Activated CD4-positive, CD25-positive, alpha-beta regulatory T cell treated with anti-CD3 and anti-CD28 coated beads, Interleukin-2, amount 50 U/mL, for 72 hours (primary cell): ENCODE measurements at places on chromosomes 11 and 22.

DNA sequence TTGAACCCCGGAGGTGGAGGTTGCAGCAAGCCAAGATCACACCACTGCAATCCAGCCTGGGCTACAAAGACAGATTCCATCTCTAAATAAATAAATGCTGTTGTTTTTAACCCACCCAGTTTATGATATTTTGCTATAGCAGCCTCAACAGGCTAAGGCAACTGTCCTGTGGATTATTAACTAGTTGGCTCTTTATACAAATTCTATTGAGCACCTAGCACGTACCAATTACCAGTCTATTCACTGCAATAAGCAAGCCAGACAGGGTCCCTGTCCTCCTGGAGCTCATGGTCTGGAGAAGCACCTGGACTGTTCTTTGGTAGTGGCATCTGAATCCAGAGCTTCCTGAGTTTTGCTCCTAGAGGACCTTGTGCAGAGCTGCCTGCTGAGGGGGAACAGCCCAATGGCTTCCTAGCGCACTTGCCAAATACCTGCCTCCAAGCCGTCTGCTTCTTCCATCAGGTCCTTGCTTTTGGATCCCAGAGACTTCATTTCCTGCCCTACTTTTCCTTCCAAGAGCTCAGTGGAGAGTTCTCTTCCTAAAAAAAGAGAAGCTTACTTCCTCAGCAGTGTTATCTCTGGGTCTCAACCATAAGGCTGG lies 49.9 kb upstream of the MICAL2 start:
- DNase-seq = no peak

GRCh38 chr22:31046539-31047226 lies 34.4 kb upstream of the SMTN start:
- DNase-seq = no peak

GRCh38 chr11:9096427-9096826 lies 5.0 kb upstream of the SCUBE2 start:
- DNase-seq = no peak

DNA sequence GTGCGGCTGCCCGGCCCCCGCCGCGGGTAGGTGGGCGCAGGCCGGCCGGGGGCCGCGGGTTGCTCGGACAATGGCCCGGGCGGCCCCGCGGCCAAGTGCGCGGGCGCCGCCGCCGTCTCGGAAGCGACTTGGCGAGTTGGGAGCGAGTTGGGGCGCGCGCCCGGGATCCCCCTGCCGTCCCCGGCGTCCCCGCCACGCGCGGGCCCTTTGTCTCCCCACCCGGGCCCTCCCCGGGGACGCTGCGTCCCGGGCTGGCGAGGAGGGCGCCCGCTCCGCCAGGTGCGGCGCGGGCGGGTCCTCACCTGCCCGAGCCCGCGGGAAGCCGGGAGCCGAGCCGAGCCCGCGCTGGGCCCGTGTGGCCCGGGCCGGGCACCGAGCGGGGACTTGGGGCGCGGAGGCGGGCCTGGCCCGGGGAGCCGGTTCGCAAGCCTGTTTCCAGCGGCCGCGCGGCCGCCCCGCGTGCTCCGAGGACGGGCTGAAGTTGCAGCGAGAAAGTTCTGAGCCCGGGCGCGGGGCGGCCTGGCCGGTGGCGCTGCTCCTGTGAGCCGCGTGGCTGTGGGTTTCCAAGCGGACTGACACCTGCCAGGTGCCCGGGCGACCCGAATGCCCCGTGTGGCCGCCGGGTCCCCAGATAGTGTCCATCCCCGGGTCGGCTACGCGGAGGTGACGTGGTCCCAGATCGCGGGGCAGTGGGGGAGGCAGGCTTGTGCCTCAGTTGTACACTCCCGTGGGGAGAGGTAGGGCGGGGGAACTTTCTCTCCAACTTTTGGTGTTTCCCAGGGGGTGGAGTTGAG lies 586 bp downstream of the LRP5 start:
- no peak for DNase-seq

DNA sequence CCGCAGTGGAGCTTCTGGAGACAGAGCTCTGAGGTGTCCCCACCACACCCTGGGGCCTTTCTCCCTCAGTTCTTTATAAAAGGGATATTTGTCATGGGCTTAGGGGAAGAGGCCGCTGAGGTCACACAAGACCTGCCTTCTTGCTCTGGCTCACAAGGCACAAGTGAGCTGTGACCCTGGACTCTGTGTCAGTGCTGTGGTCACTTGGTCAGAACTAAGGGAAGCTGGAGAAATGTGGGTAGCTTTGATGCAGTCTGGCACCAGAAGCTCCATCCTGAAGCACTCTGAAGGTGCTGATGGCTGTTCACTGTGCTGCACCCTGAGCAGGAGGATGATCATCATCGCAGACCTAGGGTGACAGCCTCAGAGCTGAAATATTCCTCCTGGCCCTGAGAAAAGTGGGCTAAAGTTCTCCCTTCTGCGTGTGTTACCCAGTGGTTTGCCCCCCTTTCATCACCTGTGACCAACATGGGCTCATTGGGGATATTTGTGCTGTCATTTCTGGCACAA lies 28.1 kb upstream of the VPREB1 start:
- no peak for DNase-seq

DNA sequence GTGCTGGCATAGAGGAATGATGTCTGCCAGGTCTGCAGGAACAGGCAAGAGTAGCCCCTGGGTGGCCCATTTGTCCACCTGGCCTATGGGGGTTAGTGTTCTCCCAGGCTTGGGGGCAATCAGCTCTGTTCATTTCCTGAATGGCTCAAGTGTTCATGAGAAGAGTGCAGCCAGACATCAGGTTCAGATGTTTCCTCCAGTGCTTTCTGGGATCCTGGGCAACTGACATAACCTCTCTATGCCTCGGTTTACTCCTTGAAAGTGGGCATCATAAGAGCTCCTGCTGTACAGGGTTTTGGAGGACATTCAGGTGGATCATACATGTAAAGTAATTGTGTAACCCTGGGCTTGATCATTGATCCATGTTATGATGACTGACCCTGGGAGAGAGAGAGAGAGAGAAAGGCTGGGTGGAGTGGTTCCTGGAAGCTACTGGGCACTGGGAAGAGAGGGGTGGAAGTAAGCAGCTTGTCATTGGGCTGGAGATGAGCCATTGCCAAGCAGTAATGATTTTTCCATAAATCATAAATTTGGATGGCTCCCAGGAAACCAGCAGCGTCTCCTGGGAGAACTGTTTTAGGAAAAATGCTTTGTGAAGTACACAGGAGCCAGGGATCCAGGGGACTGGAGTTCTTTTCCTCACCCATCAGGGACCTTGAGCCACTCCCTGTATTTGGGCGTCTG lies 30.2 kb upstream of the ACCSL start:
- no peak for DNase-seq

GRCh38 chr11:115699733-115700132 lies 195.5 kb upstream of the CADM1 start:
- DNase-seq = no peak

- DNase-seq = no peak
These were observed 51.3 kb upstream of the SCUBE2 start for GRCh38 chr11:9142732-9143131.

DNA sequence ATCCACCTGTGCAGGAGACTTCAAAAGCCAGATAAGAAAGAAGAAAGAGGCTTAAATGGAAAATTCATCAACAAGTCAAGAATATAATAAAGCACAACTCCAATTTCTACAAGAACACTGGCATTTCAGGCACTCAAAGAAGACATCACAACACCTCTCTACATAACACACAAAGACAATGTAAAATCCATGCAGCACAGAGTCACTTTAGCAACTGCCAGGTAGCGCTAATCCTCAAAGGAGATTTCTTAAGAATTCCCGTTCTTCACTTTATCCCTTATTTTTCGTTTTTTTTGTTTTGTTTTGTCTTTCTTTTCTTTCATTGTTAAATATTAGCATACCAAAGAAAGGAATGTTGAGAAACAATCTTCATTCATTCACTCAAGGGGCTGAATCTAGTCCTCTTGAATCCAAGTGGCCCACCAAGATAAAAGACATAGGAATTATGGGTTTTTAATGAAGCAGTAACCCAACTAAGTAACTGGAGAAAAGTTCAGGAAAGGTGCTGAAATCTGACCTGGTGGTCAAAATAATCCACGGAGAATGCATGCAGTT lies 95.0 kb downstream of the CADM1 start:
- no peak for DNase-seq

- DNase-seq = no peak
These were observed 132.5 kb downstream of the ADAMTS15 start for GRCh38 chr11:130580891-130581492.

GRCh38 chr11:44071157-44071556 lies 5.1 kb downstream of the ACCS start:
- DNase-seq = no peak

GRCh38 chr11:9760193-9760575 lies 96.3 kb downstream of the SWAP70 start:
- DNase-seq = no peak

GRCh38 chr11:2853997-2854560 lies 31.5 kb downstream of the CDKN1C start:
- no peak for DNase-seq

- no peak for DNase-seq
These were observed 9.3 kb downstream of the RPL3 start for GRCh38 chr22:39309881-39310714.

DNA sequence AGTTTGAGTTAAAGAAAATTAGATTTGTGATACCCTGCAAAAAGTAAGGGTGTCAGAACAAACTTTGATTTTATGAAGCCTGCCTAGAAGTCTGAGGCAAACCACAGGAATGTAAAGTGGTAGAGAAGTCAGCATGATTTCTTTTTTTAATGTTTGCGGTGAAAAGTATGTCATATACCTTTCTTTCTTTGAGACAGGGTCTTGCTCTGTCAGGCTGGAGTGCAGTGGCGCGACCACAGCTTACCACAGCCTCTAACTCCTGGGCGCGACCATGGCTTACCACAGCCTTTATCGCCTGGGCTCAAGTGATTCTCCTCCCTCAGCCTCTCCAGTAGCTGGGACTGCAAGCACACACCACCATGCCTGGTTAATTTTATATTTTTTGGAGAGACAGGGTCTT lies 4.7 kb downstream of the API5 start:
- DNase-seq = no peak

GRCh38 chr11:22786475-22786874 lies 43.1 kb downstream of the SVIP start:
- no peak for DNase-seq

GRCh38 chr11:121557348-121557747 lies 104.6 kb upstream of the SORL1-AS1 start:
- DNase-seq = no peak

GRCh38 chr11:113675003-113675561 lies 31.0 kb downstream of the TMPRSS5 start:
- DNase-seq = no peak

DNA sequence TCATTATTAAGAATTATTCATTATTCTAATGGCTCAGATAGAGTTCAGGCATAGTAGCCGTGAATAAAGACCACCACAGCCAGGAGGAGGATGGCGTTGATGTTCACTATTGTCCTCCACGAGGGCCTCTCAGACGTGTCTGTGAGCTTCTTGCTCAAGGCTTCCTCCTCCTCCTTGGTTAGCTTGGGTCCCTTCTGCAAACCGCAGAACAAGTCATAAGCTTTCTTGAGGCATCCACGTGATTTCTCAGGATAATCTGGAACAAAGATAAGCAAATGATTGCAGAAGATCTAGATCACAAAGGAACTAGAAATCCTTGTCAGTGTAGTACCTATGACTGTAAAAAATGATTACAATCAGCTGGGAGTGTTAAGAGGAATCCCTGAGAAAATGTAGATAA lies 13.6 kb upstream of the RFPL2 start:
- no peak for DNase-seq

GRCh38 chr11:1559111-1559951 lies 12.7 kb downstream of the DUSP8 start:
- no peak for DNase-seq

DNA sequence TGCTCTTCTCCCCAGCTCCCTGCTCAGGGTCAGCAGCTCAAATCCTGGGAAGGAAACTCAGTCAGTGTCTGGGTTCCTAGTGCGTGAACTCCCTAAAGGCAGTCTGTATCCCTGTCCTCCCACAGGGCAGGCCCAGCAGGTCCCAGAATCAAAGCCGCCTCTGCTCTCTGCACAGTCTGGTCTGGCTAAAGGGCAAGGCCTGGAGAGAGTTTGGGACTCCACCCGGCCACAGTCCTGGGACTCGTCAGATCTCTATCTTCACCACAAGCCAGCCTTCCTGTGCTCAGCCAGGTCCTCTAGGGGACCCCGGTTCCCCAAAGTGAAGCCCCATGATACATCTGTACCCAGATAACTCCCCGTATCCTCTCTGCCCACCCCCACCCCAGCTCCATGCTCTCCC lies 56.2 kb upstream of the CSNK2A3 start:
- DNase-seq = no peak

DNA sequence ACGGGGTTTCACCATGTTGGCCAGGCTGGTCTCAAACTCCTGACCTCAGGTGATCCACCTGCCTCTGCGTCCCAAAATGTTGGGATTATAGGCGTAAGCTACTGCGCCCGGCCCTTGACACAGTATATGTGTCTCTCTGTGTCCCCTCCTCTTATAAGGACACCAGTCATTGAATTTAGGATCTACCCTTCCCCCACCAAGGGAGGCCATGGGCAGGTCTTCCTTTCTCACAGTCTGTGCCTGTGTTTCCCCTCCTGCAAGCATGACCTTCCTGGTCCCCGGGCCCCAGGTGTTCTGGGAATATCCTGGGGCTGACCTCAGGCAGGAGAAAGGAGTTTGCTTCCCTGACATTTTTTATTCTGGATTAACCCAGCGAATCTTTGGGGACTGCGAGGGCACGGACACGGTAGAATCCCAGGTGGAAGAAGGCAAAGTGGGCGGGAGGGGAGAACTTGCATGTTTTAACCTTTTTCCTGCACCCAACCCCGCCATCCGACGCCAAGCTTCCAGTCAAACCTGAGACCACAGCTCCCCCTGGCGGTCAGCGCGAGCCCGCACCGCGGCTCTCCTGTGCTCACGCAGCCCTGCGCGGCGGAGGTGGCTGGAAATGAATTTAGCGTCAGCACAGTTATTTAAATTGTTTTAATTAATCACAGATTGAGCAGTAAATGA lies 42.1 kb upstream of the ISX start:
- peak; percentile 75 for DNase-seq

- no peak for DNase-seq
These were observed 4.1 kb downstream of the SYT13 start for GRCh38 chr11:45282081-45282480.

- DNase-seq = no peak
These were observed 435.5 kb downstream of the RAB38 start for GRCh38 chr11:87739766-87740165.

DNA sequence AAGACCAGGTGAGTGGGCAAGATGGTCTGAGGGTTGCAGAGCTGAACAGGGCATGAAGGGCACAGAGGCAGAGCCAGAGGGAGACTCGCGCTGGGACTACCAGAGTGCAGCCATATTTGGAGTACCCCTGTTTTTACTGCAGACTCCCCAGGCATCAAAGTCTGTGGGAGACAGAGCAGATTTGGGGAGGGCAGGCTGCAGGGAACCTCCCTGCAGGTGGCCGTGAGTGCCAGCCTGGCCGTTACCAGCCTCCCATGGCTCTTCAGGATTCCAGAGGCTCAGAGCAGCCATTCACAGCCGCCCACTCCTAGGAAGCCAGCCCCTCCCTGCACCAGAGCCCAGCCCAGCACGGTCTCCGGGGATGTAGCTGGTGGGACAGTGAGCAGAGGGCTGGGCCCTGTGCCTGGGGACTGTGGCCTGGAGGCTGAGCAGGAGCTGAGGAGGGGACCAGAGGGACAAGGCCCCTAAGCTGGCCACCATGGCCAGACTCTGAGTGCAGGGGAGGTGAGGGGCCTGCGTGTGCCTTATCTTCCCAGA lies at the start of gene SEPTIN3:
Gene SEPTIN3 (plus strand): TSS at position 334 of the 537 bp plus-strand sequence. CDS start 2,050 bp downstream, outside the sequence.
- no peak for DNase-seq

- no peak for DNase-seq
These were observed 81.1 kb upstream of the CHRM4 start for GRCh38 chr11:46472662-46472994.
